ENCODE measurements at places on chromosomes 2 and 18. TPM values are rescaled to one million over a fixed set of nuclear protein-coding genes. Genes with fewer than 3 reads are reported as not detected.

SIX3 gene
- not detected for total RNA-seq

UGT1A5 gene
- total RNA-seq: not detected

NOSTRIN gene
- total RNA-seq: 8.4 TPM

KANSL1L gene
- total RNA-seq: 88.2 TPM

FEV gene
- total RNA-seq: not detected

CABYR gene
- 3.1 TPM for total RNA-seq

IDH1 gene
- 65.2 TPM for total RNA-seq

SLC38A11 gene
- 2.6 TPM for total RNA-seq

CPLX4 gene
- total RNA-seq: not detected

NCK2 gene
- 42.3 TPM for total RNA-seq

SLC14A1 gene
- 14.6 TPM for total RNA-seq

STK17B gene
- 15.7 TPM for total RNA-seq

FABP1 gene
- total RNA-seq: not detected

SUPT7L gene
- total RNA-seq: 16.7 TPM

HOXD10 gene
- total RNA-seq: 0.52 TPM

CRYGC gene
- not detected for total RNA-seq

ZNF24 gene
- total RNA-seq: 27.1 TPM

B4GALT6 gene
- 3.1 TPM for total RNA-seq

TEKT4 gene
- under 0.01 TPM for total RNA-seq

ABCB11 gene
- total RNA-seq: not detected

RAB6D gene
- not detected for total RNA-seq

CCDC74B gene
- total RNA-seq: not detected

LYPD6 gene
- 2.1 TPM for total RNA-seq

CSRNP3 gene
- 18.8 TPM for total RNA-seq

AAMP gene
- total RNA-seq: 121 TPM

DSG4 gene
- total RNA-seq: not detected

PSD4 gene
- total RNA-seq: 1.6 TPM

CCDC102B gene
- 21.9 TPM for total RNA-seq

TMEM37 gene
- 2.1 TPM for total RNA-seq

LRATD1 gene
- total RNA-seq: 5.2 TPM

IL36B gene
- total RNA-seq: not detected

SLC66A2 gene
- 20.4 TPM for total RNA-seq

RAB11FIP5 gene
- 12.0 TPM for total RNA-seq

ZNF892 gene
- total RNA-seq: 4.7 TPM

SNTG2 gene
- under 0.01 TPM for total RNA-seq

TUBA4B gene
- total RNA-seq: not detected

ATG4B gene
- 29.2 TPM for total RNA-seq

ANKRD62 gene
- not detected for total RNA-seq

FIGN gene
- 1.0 TPM for total RNA-seq

SIGLEC15 gene
- total RNA-seq: not detected

RNF181 gene
- 74.1 TPM for total RNA-seq

WNT10A gene
- not detected for total RNA-seq

CDKL4 gene
- total RNA-seq: 4.2 TPM

Measured in skeletal muscle tissue (tissue), 5 donors.